ENCODE measurements at places on chromosomes 5 and 9. TPM values are rescaled to one million over a fixed set of nuclear protein-coding genes. Genes with fewer than 3 reads are reported as not detected.

The FCN2 gene
- not detected for total RNA-seq

The SPINK7 gene
- not detected for total RNA-seq

The CDX1 gene
- total RNA-seq: not detected

The SAXO1 gene
- 0.23 TPM for total RNA-seq

The ANKRD31 gene
- total RNA-seq: 0.14 TPM

The GMCL2 gene
- not detected for total RNA-seq

The SGCD gene
- total RNA-seq: 0.04 TPM

The KCNV2 gene
- 1.2 TPM for total RNA-seq
